ENCODE measurements at places on chromosomes 5 and 9. TPM values are rescaled to one million over a fixed set of nuclear protein-coding genes. Genes with fewer than 3 reads are reported as not detected.

The MARCOL gene
- not detected for total RNA-seq

The FOXI1 gene
- total RNA-seq = not detected

The SEMA6A gene
- total RNA-seq = not detected

The TXNDC8 gene
- total RNA-seq = not detected

The LCN2 gene
- not detected for total RNA-seq

The SLC25A48 gene
- not detected for total RNA-seq

The HINT1 gene
- total RNA-seq = 278 TPM

The ACTL7B gene
- not detected for total RNA-seq

The BARHL1 gene
- not detected for total RNA-seq

The FCHO2 gene
- 0.92 TPM for total RNA-seq

The PDZD2 gene
- total RNA-seq = not detected

The PLPP7 gene
- total RNA-seq = 0.21 TPM

The PCDHB5 gene
- total RNA-seq = not detected

The CENPH gene
- 40.0 TPM for total RNA-seq

The SPATA24 gene
- 7.2 TPM for total RNA-seq

The TCF7 gene
- 271 TPM for total RNA-seq

The HCN1 gene
- total RNA-seq = not detected

The SLC36A3 gene
- not detected for total RNA-seq

The INSL6 gene
- not detected for total RNA-seq

The OBP2B gene
- total RNA-seq = not detected

The LECT2 gene
- not detected for total RNA-seq

The GABBR2 gene
- total RNA-seq = not detected

The DHFR gene
- 83.4 TPM for total RNA-seq

The OTULIN gene
- total RNA-seq = 63.2 TPM

The SHC3 gene
- total RNA-seq = not detected

The SLC4A9 gene
- total RNA-seq = 0.44 TPM

The TMC1 gene
- total RNA-seq = not detected

The ACTBL2 gene
- not detected for total RNA-seq

The CAMK2A gene
- not detected for total RNA-seq

The UGT3A2 gene
- not detected for total RNA-seq

The GRIN1 gene
- not detected for total RNA-seq

Data from activated CD4-positive, alpha-beta T cell treated with anti-CD3 and anti-CD28 coated beads, Interleukin-2, amount 10 ng/mL, durations not matched to agents 7 days and 5 days (primary cell).